ENCODE measurements at places on chromosomes 2 and 18.

GRCh38 chr18:48811401-48811800, 139.4 kb downstream of the SMAD7 start:
- DNase-seq, result no peak

DNA sequence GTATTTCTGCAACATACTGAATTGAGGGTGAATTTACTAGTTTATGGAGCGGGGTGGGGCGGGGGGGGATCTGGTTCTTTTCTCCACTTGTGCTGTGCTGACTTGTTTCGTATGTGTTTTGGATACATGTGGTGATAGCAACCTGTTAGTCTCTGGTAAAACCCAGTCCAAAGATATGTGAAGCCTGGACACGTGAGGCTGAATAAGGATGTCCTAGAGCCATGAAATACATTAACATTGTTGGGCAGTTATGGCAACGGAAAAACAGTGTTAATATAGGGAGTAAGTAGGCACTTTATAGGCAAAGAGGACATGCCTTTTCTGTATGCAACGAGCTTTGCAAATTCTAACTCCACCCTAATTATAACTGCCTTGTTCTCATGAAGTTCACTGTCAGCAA, 42.1 kb upstream of the NEMP2 start:
- DNase-seq, result no peak

- DNase-seq, result no peak
These were observed 10.4 kb upstream of the GALNT1 start for GRCh38 chr18:35571138-35571537.

DNA sequence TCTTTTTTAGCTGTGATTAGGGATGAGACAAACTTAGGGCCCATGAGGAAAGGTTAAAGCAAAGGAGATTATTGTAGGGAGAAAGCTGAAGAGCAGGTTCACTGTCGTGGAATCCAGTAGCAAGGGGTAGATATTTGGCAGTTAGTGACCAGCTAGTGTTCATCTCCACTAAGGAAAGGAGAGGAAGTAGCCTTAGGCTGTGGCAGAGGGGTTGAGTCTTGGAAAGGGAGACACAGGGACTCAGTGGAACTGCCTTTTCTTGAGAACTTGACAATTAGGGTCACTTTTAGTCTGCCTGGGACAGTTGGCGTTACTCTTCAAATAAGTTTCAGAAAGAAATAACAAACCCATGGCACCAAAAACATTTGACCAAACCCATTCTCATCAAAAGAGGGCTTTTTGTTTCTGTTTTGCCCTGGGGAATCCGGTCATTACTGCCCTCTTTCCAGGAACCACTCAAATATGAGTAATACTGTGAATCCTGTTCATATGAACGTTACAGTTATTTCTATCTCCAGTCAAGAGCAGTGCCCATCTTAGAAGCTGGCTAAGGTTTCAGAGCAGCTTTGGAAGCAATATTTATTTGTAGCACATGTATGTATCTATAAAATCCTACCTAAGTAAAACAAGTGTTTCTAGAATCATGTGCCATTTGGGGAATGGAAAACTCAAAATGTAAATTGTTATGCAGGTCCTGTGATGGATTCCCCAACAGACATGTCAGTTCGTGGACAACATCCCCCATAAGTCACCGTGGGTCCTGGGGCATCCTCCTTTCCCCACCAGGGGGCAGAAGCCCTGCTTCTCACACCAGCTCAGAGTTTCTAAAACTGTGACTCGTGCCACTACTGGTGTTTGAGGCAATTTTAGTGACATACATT, 77.3 kb upstream of the PHLPP1 start:
- DNase-seq, result peak; percentile 38

- DNase-seq, result no peak
These were observed 508.2 kb downstream of the TNS1 start for GRCh38 chr2:217494557-217494956.

- no peak for DNase-seq
These were observed 73.3 kb upstream of the SP3 start for GRCh38 chr2:174038462-174038861.

GRCh38 chr18:32025744-32026143, 7.1 kb downstream of the RNF125 start:
- no peak for DNase-seq

All from hematopoietic multipotent progenitor cell treated with erythropoietin and hydrocortisone succinate and interleukin-3 and kit ligand, for 17 days (in vitro differentiated cells).